Activated T-cell treated with anti-CD3 and anti-CD28 coated beads for 48 hours (primary cell): ENCODE measurements at places on chromosomes 1 and 21.

DNA sequence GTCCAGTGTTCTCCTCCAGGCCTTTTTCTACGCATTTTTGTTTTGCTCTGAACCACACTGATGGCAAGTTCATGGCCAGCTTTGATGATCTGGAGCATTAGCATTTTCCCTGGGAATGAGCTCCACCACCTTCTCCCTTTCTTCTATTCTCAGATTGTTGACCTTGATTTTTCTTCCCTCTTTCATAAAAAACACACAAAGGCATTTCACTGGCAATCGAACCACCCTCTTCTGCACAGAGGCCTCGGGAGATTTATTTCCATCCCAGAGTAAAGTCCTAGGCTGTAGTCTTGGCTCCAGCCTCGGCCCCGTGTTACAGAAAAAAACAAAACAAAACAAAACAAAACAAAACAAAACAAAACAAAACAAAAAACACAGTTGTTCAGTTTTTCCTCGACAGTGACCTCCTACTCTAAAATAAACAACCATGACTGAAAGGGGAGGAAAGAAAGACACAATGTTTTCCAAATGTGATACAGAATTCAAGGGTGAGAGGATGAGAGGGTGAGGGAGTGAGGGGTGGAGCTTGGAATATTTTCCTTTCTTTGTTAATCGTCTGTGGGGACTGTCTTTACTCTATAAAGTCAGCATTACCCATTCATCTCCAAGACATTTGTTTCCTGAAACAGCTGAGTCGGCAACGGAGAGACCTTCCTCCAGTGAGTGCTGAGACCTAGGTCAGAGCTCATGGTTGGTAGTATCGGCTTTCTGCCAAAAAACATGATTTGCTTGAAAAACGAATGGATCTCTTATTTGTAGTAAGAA is 29.8 kb upstream of the RNF186 start:
- no peak for DNase-seq

- no peak for DNase-seq
Observed at GRCh38 chr1:193629875-193630274, 443.5 kb upstream of the B3GALT2 start.

- no peak for DNase-seq
Observed at GRCh38 chr1:19635646-19636045, 8.5 kb upstream of the NBL1 start.

DNA sequence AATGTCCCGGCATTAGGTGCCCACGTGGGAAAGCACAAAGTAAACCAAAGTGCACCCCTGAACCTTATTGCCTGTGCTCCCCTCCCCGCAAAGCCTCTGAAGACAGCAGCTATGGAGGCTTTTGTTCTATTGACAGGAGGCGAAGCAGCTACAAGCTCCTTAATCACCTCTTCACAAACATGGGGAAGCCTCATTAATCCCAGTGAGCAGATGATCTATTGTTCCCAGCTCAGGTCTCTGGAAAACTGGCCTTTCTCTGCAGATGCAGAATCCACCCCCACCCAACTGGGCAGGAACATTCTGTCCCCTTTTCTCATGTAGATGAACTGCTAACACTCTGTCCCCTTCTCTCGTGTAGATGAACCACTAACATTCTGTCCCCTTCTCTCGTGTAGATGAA is 190.5 kb upstream of the CSF3R start:
- DNase-seq = no peak

- no peak for DNase-seq
Observed at GRCh38 chr1:192880231-192880630, 71.4 kb downstream of the RGS2 start.

DNA sequence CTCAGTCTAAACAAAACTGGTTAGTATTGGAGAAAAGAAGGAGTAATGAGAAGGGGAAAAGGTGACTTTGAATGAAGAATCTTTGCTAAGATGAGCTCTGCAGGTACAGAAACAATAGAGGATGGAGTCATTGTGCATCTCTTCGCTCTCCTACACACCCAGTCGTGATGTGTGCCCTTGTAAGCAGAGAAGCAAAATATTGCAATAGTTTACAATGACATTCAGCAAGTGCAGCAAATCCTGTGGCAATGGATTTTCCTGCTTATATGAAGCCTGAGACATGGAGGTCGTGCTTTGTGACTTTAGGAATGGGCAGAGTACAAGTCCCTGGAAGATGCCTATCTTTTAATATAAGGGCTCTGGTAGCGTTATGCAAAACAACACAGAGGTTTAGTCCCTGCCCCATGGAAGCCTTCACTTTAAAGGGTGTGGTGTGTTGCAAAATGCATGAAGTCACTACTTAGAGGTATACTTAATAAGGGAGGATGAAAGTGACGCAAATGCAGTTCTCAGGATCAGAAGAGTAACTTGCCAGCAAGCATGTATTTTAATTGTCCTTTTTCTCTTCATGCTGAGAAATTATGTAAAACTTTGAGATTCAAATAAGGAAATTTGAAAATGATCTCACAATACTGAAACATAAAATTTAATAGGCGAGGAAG is 88.0 kb upstream of the IVNS1ABP start:
- DNase-seq = no peak

DNA sequence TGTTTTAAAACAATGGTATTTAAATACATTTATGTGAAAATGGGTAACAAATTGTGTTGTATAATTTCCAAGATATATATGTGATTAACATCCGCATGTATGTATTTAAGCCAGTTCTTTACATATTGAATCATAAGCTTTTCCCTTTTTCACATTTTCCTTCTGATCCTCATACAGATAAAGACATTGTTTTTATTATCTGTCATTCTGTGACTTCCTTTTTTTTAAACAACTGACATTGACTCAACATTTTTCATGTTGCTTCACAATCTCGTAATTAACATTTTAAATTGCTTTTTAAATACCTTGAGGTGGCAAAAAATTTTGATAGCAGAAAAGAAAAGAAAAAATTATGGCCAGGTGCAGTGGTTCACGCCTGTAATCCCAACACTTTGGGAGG is 1.4 kb downstream of the STXBP3 start:
- DNase-seq = no peak

- no peak for DNase-seq
Observed at GRCh38 chr1:47844558-47844955, 152.6 kb downstream of the TRABD2B start.

- DNase-seq = peak; percentile 4
Observed at GRCh38 chr21:30340714-30341573, 3.5 kb upstream of the KRTAP27-1 start.

DNA sequence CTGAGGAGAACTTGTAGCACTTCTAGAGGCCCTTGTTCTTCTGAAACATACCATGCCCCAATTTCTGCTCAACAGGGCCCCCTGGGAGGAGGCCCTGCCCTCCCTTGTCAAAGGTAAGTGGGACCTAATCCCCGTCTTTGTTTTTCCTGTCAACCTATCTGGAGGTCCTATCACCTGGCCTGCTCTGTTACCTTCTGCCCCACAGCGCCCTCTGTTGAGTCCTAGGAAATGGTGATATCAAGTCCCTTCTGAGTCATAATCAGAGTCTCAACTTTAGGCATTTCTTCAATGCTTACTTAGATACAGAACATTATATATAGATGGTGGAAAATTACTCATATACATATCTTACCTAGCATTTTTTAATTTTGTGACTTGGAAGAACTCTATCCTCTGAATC is 28.2 kb upstream of the FCRL4 start:
- no peak for DNase-seq

DNA sequence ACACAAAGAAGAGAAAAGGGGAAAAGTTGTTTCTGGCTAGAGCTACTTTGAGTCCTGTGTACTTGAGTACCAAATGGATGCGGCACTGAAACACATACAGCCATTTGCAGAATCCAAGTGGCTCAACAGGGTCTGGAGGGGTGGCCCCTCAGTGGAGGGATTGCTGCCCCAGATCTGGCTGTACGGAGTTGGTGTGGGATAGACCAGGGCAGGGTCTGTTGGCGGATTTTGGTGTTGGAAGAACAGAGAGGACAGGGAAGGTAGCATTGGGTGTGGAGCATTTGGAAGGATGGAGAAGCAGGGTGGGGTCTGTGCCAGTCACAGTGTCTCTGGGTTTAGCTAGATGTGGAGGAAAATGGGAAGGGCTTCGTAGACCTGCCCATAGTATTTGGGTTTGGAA is 220.5 kb downstream of the CAMTA1 start:
- no peak for DNase-seq

DNA sequence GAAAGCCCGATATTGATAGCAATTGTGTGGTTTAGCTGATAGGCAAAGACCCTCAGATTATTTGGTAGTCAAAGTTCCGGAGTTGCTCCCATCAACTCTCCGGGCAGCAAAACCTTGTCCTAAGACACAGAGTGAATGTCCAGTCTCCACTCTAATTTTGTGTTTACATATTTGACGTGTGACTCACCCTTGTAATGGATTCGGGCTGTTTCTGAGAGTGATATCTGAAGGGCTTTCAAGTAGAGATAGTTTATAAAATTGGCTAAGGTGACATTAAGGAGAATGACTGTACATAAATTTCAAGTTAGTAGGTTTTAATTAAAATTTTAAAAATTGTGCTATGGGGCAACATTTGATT is 154.2 kb downstream of the CNIH3 start:
- no peak for DNase-seq

GRCh38 chr1:54502342-54502741 is 45.7 kb upstream of the ACOT11 start:
- no peak for DNase-seq

- DNase-seq = no peak
Observed at GRCh38 chr1:36560621-36561360, 78.1 kb upstream of the CSF3R start.

GRCh38 chr1:81550753-81551152 is 250.0 kb upstream of the ADGRL2 start:
- DNase-seq = no peak

- no peak for DNase-seq
Observed at GRCh38 chr21:41769933-41770332, 3.1 kb upstream of the RIPK4 start.

GRCh38 chr1:155474146-155474545 is 88.5 kb downstream of the ASH1L start:
- DNase-seq = no peak

DNA sequence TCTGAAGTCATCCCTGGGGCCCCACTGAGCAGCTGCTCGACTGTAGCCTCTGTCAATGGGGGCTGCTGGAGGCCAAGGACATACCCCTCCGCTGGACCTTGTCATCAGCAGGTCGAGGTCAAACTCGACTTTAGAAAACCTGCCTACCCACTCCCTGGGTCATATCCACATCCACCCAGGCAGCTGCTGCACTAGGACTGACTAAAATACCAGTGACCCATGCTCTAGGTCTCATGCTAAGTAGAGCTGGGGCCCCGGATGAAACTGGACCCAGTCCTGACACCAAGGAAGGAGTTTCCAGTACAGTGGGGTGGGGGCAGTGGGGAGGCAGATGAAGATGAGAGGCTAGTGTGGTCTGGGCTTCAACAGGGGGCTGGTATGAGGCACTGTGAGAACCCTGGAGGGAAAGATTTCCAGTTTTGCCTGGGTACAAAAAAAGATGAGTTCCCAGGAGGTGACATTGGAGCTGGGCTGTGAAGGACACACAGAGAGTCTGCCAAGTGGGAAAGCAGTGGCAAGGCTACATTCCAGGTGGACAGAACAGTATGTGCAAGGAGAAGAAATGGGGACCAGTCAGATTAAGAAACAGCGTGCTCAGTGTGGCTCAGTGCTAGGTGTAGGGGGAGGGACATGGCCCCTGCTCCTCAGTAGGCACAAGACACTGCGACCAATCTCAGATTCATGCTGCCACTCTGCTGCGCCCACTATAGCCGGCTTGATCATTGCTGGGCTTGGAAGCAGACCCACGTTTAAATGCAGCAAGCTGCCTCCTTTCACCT is 12.4 kb downstream of the SLC2A1 start:
- DNase-seq = no peak

DNA sequence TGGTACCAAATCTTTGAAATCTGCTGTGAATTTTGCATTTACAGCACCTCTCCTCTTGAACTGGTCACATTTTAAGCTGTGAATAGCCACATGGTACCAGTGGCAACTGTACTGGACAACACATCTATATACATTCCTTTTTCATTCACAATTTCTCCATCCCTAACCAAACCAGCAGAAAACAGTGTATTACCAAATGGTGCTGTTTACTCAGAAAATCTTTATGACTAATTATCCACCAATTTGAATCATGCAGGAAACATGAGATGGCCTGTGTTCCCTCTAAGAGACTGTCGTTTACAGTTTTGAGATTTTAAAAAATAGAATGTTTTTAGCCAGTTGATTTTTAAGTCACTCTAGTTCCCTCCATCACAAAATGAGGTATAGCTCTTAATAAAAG is 17.6 kb upstream of the CCT8 start:
- DNase-seq = no peak

- no peak for DNase-seq
Observed at GRCh38 chr1:150484431-150484830, 2.8 kb upstream of the TARS2 start.

DNA sequence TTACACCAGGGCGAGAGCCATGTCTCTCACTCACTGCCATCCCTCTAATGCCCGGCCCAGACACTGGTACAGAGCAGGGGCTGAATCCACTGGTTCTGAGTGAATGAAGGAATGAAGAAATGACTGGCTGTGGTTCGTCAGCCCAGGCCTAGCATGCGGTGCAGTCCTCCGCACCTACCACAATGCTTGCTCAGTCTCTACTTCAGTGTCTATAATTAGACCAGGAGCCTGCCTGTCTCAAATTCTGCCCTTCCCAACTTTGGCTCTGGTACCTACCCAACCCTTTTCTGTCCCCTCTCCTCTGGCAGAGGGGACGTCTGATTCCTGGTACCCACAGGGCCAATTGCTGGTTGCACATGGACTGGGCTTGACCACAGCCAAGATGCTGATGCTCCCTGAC is 118.2 kb upstream of the GRIK3 start:
- DNase-seq = no peak

DNA sequence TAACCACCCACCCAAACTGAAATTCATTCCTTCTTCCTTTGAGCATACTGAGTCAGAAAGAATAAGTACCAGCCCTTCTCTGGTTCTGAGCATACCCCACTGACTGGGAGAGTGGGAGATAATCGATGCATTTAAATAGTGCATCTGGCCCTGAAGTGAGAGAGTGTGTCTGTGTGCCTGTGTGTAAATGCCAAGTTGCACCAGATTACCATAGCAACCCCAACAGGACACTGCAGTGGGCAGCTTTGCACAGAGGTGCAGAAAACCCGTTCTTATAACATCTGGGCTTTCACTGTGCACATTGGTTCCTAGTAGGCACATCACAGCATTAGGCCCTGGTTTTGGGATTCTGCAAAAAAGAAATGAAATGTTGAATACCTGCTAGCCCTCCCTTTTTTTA is 2.3 kb downstream of the ASTN1 start:
- DNase-seq = no peak

GRCh38 chr1:107141491-107142126 is 770 bp downstream of the NTNG1 start:
- DNase-seq = no peak
